ENCODE measurements at places on chromosomes 13 and 19.
A peak's percentile ranks its signal among the peaks of the same experiment; 100 is the strongest.

GRCh38 chr13:111893071-111893606, 173.8 kb upstream of the SOX1 start:
- no peak for DNase-seq

DNA sequence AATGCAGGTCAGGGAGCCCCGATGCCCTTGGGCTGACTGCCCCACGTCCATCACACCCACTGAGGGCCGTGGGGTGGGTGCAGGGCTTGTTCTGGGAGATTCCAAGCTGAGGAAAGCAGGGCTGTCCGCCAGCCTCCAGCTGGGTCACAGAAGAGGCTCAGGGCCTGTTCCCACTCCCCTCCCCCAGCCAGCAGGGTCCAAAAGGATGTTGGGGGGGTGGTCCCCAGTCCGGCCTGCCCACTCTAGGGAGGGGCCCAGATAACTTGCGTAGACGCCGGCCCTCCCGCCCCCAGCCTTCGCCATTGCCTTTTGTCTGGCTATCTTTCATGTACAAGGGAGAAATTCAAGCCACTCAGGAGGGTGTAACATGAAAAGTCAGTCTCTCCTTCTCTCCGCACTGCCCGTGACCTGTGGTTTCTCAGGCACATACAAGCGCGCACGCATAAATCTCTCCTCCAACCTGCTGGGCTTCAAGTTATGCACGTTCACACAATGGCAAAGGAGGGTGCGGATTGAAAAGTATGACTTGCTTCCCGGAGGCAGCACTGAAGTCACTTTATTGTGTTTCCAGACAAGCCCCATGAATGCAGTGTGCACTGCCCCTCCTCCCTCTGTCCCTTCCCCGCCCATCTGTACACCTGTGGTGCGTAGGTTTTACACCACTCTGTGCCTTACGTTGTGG, 20.2 kb downstream of the CARM1 start:
- no peak for DNase-seq

DNA sequence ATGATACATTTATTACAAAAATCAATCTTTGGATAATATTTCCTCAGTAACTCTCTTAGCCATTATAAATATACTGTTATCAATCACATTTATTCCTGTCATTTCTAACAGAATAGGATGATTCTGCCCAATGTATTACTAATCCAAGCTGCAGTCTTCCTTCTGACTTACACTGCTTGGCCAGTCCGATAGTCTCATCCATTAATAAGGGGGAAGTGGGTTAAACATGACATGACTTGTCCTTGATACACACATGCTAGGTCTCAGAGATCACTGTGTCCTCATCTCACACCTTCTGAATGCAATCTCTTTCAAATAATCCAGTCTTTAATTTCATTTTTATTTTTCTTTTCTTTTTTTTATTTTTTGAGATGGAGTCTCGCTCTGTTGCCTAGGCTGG, 18.8 kb downstream of the SACS start:
- DNase-seq, result no peak

DNA sequence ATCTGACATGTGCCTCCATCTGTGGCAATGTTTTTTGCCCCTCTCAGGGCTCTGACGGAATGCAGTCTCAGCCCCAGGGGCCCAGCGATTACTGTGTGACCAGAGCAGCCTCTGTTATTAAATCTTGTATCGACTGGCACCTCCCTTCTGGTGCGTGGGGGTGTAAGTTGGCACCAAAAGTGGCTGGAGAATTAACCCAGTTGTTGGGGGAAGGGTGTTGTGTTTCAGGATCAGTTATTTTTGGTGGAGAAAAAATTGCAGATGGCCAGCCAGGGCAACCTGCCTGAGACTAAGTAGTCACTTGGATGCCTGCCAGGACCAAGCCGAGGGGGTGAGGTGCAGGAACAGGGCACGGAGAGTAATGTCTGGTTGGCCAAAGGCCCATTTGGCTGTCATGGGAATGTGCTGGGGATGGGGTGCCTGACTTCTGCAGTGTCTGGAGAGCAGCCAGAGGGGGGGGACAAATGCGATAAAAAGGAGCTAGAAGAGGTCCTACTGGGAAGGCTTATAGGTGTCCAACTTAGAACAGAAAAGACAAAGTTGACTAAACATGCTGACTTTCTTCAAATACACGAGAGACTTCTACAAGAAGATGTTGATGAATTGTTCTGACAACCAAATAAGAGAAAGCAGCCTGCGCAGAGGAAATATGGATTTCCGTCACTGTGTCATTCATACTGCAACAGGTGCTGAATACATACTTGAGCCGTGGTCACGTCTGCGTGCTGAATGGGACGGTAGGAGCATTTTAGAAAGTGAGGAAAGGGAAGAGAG, 69.8 kb downstream of the SIAH3 start:
- DNase-seq, result no peak

DNA sequence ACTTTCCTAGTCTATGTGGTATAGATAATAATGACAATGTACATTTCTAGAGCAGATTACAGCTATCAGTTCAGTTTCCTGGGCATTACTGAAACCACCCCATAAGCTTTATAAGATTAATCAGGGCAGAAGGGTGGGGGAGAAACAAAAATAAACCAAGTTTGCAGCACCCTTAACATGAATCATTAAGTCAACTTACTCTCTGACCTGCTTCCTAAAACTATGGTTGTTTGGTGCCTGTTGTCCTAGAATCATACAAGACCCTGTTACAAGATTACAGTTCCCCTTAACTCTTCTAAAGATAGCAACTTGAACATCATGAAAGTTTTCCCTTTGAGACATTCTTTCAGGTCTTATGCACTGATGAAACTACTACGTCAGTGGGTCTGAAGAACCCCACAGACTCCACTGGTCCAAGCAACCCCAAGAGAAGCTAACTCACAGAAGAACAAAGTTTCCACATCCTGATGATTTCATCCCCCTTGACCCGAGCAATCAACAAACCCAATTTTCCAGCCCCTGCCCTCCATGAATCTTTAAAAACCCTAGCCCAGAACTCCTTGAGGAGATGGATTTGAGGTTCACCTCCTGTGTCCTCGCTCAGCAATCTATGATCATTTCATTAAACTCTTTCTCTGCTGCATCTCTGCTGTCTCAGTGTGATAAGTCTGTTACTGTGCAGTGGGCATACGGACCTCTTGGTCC, 336.5 kb downstream of the FOXO1 start:
- DNase-seq, result peak; percentile 66

DNA sequence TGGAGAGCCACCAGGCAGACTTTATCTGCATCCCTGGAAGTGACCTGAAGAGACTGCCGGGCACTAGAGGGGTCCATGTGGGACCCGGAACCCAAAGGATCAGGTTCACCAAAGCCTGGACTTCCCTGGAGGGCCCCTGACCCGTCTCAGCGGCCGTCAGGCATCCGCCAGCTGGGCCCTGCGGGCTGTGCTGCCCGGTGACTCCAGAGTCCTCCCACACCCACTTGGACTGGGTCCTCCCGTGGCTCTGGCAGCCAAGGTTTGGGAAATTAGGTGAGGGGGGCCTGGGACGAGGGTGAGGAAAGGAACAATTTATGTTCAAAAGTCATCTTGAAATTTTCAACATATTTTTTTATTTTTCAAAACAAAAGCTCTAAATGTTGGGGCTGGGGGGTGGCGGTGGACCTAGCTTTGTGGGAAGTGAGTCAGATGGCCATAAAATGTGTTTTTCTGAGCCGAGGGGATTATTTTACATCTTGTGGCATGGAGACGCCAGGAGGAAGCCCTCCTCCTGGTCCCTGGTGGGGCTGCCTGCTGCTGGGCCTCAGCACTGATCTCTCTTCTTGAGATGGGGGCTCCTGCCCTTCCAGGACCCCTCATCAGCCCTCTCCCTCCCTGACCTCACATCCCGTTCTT, 20.2 kb downstream of the CEBPA start:
- DNase-seq, result no peak

- no peak for DNase-seq
Measured at GRCh38 chr19:48741129-48741999, 954 bp upstream of the RASIP1 start.

- DNase-seq, result no peak
Measured at GRCh38 chr13:90232291-90232690, 1115.2 kb upstream of the MIR17HG start.

DNA sequence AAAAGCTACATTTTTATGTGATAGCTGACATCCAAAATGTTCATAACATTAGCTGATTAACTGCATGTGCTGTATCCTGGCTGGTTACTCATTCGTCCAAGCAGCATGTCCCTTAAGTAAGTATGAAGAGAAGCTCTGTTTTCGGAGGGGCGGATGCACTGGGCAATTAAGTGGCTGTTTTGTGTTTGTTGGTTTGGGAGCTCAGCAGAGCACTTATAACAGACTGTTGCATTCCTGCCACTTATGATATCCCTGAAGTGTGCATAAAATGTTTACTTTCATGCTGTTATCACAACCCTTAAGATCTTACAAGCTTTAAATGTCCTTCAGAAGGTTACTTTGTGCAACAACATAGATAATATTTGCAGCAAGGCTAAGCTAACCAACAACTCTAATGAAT, 264.1 kb downstream of the NALCN start:
- no peak for DNase-seq

All from cardiac fibroblast (primary cell).